ENCODE measurements at places on chromosomes 16 and 17. TPM values are rescaled to one million over a fixed set of nuclear protein-coding genes. Genes with fewer than 3 reads are reported as not detected.

KRTAP3-1 gene
- polyA plus RNA-seq = not detected

- DNase-seq = peak; percentile 29
Observed at GRCh38 chr16:84308120-84308519, 13.4 kb downstream of the WFDC1 start.

GRCh38 chr17:3683054-3683511 lies 12.9 kb downstream of the P2RX5 start:
- no peak for DNase-seq

GRCh38 chr16:49061137-49061714 lies 220.4 kb downstream of the CBLN1 start:
- DNase-seq = peak; percentile 3

ORC6 gene
- polyA plus RNA-seq = 10.4 TPM

GRCh38 chr16:53755026-53755910 lies 51.3 kb downstream of the FTO start:
- DNase-seq = no peak

- peak; percentile 45 for DNase-seq
Observed at GRCh38 chr17:16585796-16586195, 16.8 kb upstream of the ZNF287 start.

GRCh38 chr17:30074730-30075129 lies 41.9 kb upstream of the NSRP1 start:
- no peak for DNase-seq

- peak; percentile 30 for DNase-seq
Observed at GRCh38 chr17:74566132-74566753, 1.1 kb downstream of the CD300H start.

DNA sequence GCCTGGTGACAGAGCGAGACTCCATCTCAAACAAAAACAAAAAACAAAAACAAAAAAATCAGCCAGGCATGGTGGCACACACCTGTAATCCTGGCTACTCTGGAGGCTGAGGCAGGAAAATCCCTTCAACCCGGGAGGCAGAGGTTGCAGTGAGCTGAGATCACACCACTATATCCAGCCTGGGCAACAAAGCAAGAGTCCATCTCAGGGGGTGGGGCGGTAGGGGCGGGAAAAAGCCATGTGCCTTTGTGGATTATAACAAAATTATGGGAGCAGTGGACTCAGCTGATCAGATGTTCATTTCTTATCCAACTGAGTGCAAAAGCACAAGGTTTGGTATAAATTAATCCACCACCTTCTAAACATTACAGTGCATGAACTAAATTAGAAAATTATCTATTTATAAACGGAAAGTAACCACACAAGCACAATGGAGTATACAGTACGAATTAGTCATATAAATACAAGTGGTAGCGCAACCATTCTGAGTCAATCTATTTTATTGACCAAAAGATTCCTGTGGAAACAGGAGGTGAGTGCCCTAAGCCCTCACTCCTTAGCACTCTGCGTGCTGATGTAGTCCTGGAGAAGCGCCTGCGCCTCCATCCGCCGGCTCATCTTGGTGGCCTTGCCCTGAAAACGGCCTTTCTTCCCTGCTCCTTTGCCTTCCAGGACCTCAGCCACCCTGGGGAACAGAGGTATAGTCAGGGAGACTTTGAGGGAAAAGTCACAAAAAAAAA lies 14.0 kb downstream of the AARSD1 start:
- DNase-seq = no peak

DNA sequence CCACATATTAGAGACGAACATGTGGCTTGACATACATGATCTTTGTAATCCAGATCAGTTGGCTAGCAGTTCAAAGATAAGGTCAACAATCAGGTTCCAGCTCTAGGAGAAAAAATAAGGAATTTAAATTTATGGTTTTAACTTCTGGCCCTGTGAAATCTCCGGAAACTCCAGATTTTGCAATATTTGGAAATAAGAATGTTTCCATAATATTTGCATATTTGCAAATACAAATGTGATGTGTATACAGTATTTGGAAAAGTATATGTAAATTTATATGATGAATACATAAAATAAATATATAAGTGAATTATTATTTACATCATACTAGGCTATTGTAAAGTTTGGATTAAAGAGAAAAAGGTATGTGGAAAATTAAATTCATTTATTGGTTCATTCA lies 97.1 kb downstream of the KCNJ2 start:
- DNase-seq = no peak

- DNase-seq = no peak
Observed at GRCh38 chr16:10001258-10001775, 180.9 kb downstream of the GRIN2A start.

MPP2 gene
- 2.3 TPM for polyA plus RNA-seq

DNA sequence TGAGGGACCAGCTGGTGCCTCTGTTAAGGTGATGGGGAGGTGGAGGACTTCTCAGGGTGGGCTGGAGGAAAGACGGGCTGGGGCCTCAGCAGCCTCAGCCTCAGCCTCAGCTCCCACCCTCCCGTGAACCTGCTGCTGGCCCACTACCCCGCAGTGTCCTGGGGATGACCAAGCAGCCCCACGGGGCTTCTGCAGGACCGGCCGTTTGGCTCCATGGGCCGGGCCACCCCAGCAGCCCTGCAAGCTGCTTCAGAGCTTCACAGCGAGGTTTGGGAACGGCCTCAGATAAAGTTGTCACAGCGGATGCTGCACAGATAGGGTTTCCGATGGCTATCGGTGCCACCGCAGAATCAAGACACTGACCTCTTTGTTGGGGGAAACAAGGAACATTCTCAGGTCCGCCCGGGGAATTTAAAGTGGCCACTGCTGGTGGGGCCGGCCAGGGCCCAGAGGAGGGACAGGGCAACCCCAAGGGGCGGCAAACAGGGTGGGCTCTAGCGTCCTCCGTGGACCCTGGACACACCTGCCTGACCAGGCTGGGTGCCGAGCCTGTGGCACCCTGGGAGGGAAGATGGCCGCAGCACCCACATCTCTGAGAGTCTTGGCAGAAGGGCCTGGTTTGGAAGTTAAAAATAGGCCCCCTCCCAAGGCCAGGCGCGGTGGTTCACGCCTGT lies 47.8 kb upstream of the ZC3H18 start:
- no peak for DNase-seq

RNF43 gene
- polyA plus RNA-seq = 0.23 TPM

CEMP1 gene
- 2.0 TPM for polyA plus RNA-seq

PRSS33 gene
- polyA plus RNA-seq = not detected
